ENCODE measurements at places on chromosomes 4 and X.

GRCh38 chr4:114577386-114577785, 21.2 kb upstream of the UGT8 start:
- no peak for DNase-seq

DNA sequence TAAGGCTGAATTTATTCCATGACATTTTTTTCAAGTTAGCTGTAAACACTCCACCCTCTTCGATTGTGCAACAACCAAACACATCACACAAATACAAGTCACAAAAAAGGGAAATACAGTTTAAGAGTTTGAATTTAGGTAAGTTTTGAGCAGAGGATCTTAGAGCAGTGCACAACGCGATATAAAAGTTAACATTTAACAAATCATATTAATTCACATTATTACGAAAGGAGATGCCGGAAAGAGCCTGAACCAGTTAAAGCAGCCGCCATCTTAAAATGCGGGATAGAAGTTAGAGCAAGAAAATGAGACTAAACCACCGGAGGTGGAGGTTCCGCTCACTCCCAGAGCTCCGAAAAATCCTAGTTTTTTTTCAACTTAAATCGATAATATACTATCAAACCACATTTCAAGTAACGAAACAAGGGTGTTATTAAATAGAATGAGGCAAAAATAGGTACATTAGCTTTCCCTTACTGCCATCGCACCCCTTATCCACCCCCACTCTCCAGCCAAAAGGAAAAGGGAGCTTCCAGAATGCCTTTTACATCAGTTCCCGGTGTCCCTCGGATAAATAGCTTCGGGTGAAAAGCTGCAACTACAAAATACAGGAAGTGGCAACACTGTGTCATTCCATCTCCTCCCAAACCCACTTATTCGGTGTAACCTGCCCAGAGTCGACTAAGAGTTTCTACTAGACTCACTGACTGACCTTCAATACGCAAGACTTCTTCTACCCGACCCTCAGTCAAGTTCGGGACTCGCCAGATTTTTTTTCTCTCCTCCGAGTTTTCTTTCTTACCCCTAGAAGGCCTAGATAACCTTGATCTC, 1.9 kb downstream of the UBE2D3 start:
- peak; percentile 53 for DNase-seq

DNA sequence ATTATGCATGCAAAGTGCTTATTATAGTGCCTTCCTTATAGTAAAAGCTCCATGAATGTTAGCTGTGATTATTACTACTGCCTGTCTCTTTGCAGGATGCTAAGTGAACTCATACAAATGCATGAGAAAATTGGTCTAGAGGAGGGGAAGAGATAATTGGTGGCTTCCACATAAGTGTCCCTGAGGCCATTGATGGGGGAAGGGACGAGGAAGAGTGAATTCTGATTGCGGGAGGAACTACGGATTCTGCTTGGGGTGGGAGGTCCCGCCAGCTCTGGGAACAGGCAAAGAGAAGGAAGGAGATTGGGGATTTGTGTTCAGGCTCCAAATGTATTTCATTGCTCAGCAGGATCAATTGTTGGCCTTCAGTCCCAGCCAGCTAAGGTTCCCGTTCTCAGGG, 11.6 kb upstream of the ARHGAP36 start:
- no peak for DNase-seq

DNA sequence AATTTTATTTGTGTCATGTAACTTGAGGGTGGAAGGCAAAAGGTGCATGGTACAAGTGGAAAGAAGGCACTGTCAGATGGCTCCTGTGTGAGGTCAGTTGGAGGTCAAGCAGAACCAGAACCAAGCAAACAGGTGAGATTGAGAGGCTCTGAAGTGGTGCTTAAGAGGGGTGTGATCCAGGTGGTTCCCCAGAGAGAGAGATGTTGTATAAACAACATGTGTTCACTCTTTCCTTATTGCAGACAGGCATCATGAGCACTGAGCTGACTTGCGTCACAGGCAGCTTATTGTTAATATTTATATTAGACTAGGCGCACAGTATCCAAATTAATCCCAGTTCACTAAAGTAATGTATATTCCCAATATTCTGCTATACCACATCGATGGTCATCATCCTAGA, 56.8 kb downstream of the CXCL13 start:
- no peak for DNase-seq

GRCh38 chr4:113049421-113050370, at the start of gene ANK2:
TSS of gene ANK2 (plus strand) at chr4:113049653. CDS start at chr4:113049729, 76 bp downstream.
- no peak for DNase-seq

- no peak for DNase-seq
Measured at GRCh38 chr4:188663369-188663768, 524.1 kb downstream of the TRIML1 start.

- DNase-seq: no peak
Measured at GRCh38 chrX:140822861-140823260, 113.3 kb downstream of the LINC00632 start.

DNA sequence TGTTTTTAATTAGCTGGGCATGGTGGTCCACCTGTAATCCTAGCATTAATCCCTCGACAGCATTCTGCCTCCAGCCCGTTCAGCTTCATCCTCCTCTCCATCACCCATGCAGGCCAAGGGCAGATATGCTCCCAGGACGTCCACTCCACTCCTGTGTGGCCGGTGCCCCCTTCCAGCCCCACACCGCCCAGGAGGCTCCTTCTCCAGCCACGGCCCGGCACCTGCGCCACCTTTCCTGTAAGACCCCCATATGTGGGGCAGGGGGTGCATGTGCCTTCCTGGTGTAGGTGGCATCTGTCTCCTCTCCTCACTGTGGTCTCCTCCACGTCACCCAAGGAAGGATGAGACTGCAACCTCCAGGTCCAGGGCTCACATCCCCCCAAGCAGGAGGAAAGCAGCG, 57.0 kb upstream of the MXD4 start:
- no peak for DNase-seq

DNA sequence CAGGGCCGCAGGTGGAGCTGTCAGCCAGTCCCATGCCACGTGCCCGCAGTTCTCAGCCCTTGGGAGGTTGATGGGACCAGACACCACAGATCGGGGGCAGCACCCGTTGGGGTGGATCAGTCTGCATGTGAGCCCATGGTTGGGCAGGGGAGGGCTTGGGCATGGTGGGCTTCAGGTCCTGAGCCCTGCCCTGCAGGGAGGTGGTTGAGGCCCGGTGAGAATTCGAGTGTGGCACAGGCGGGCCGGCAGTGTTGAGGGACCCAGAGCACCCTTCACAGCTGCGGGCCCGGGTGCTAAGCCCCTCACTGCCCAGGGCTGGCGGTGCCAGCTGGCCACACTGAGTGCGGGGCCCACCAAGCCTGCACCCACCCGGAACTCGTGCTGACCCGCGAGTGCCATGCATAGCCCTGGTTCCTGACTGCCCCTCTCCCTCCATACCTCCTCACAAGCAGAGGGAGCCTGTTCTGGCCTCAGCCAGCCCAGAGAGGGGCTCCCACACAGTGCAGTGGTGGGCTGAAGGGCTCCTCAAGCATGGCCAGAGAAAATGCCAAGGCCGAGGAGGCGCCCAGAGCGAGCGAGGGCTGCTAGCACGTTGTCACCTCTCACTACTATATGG, 696.1 kb downstream of the TGIF2LX start:
- DNase-seq: no peak

GRCh38 chrX:24999511-24999910, 16.3 kb downstream of the ARX start:
- DNase-seq: no peak

DNA sequence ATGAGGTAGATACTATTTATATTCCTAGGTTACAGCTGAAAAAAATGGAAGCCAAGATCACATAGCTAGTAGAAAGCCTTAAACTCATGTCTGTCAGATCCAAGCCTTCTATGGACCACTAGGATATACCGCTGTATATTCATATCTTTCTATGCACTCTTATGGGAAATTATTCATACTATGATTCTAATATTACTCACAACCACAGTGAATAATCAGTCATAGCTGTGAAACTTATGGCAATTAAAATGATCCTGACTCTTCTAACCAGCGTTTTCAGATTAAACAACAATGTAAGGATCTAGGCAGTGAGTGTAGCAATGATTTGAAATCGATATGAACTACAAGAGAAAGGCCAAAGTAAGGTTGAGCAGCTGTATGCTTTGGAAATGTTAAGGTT, 111.0 kb downstream of the RASGEF1B start:
- no peak for DNase-seq

DNA sequence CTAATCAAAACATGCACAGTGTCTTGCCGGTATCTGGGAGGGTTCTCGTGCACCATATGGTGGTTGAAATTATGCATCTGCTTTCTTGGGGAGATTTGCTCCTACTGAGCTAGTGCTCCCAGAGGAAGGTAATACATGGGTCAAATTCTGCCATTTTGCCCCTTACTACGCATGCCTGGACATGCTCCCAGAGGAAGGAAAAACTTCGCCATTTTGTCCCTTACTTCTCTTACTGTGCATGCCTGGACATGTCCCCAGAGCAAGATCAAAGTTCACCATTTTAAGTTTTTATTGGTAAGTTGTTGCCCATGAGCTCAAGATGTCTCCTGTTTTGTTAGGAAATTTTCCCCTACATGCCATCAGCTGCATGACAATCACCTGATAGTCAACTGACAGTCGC, 252.1 kb upstream of the KLHL4 start:
- DNase-seq: no peak

- DNase-seq: no peak
Measured at GRCh38 chrX:39476604-39477021, 621.1 kb downstream of the BCOR start.

DNA sequence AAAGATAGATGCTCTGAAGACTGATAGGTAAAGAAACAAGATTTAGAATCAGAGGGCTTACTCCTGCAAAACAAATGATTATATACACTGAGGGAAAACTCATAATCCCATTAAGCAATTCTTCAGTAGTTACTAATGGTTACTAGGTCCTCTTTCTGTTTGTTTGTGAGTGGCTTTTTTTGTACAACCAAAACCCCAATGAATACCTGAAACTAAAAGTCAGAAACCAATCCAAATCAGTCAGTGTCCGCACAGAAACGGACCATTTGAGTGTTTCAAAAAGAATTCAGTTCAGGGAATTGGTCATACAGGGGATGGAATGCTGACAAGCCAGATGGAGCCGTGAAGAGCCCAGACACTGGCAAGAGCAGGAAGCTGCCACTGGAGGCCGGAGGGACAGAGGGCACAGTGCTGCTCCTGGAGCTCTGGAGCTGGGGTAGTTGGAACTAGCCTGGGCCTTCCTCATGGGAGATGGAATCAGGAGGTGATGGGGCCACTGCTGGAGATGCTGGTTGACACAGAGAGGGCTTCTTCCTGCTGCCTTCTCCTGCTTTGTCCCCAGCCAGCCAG, 31.9 kb downstream of the SETD7 start:
- no peak for DNase-seq

- no peak for DNase-seq
Measured at GRCh38 chr4:141921293-141921692, 284.9 kb downstream of the IL15 start.

- peak; percentile 53 for DNase-seq
Measured at GRCh38 chrX:39212456-39212855, 411.2 kb downstream of the MID1IP1 start.

GRCh38 chrX:24395775-24396174, 35.3 kb downstream of the SUPT20HL1 start:
- peak; percentile 54 for DNase-seq

- DNase-seq: no peak
Measured at GRCh38 chr4:65893957-65894755, 223.9 kb upstream of the EPHA5 start.

DNA sequence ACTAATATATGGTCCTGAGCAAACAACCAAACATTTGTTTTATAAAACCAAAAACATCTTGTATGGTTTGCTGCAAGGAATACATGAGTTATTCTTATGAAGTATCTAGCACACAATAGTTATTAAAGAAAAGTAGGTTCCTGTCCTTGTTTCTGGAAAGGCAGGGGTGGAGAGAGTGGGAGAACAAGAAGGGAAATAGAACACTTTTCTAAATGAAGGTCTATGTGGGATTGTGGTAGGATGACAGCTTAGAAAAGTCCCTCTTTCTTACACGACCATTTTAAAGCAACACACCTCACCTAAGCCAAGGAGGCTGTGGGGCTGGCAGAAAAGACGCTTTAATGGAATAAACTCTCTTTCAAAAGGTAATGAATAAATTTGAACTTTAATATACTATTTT, 164.6 kb downstream of the ARAP2 start:
- DNase-seq: no peak

DNA sequence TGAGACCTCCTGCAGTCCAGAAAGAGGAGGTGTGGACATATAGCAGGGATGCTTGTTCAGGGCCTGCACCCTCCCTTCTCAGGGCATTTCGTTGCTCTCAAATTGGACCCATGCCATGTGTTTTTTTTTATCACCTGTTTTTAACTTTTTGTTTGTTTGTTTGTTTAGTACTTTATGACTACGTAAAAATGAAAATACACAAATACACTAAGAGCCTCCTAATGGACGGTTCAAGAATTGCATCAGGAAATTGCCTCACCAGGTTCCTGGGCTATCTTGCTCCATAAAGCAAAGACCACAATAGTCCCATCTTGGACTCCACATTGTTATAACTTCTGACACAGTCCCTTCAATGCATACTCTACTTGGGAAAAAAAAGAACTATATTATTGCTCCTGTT, 1685.9 kb upstream of the TENM3 start:
- DNase-seq: no peak

DNA sequence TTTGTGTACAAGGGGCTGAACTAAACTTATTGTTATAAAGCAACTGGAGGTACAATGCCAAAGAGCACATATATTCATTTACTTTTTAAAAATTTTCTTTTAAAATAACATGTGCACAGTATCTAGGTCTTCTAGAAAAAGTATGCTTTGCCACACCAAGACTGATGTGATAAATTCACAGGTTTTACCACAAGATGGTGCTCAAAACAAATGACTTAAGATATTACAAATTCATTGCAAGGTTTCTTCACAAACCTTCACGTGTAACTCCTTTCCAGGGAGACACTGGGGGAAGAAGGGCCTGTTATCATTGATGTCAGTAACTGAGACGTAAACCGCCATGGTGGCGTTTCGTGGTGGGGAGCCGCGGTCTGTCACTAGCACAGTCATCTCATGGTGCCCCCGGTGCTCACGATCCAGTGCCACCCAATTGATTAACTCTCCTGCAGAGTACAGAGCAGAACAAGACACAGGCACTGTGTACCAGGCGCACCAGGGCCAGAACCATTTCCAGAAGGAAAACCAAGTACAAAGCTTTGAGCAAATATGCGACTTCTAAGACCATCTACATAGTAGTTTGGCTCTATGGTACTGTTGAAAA, 162.2 kb downstream of the DCHS2 start:
- DNase-seq: no peak

DNA sequence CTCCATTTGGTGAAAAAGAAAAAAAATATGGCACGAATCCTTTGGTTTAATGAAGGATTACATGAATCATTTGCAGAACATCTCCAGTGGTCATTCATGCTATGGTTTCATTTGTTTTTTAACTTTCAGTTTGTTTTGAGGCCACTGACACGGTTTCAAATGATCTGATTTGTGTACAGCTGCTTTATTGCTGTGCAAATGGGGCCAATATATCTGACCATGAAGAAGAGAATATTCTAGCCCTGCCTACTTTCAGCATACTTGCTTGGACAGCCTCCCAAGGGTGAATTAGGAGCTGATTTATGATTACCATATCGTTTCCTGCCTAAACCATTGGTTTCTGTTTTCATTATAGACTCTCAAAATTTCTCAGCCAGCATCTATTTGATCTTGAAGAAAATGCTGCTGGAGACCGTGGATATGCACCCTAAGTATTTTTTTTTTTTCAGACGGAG, 30.7 kb downstream of the SPARCL1 start:
- DNase-seq: no peak

All from stimulated activated CD4-positive, alpha-beta T cell treated with anti-CD3 and anti-CD28 coated beads, Interleukin-4, amount 100 ng/mL, for 24 hours (primary cell).